ENCODE measurements at places on chromosomes 16 and 17.

DNA sequence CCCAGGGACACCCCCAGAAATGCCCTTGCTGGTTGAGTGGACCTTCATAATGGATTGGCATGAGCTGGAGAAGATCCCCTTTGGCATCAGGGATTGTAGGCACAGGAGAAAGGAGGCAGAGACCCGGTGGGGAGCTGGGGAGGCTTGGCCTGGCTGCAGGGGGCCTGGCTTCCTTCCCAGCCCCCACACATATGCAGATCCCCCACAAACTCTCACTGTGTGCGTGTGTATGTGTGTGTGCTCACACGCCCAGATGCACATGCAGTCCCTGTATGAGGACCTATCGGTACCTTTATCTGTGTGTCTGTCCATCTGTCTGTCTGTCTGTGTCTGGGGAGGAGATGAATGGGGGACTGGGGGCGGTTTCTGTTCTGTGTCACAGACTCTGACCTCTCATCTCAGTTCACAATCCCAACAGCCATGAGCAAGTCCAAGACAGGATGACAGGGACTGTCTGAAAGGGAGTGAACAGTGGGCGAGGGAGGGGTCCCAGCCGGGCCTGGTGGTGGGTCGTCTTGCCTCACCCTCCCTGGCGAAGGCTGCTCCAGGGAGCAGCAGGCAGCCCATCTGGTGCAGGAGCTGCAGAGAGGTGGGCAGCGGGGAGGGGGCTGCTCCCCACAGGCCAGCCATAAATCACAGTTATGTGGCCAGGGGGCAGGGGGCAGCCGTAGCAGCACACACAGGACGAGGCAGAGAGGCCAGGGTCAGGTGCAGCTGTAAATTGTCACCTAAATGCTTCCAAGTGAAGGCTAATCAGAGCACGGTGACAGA lies 46.7 kb upstream of the LHX1 start:
- no peak for DNase-seq

DNA sequence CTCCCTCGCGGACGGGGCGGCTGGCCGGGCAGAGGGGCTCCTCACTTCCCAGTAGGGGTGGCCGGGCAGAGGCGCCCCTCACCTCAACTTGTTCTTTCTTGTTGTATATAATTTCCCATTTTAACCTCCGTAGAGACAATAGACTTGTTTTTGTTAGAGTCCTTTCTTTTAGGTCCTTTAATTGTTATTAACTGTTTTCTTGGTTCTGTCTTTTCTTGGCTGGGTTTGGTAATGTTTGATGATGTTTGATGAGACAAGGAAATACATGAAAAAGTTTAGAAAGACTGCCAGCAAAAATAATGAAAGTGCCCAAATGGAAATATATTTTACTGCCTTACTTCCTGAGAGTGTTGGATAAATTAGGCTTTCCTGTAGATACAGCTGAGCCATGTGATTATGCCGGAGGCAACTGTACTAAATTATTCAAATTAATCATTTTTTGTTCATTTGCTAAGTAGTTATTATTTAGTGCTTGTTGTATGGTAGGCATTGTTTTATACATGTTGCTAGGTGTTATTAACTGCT lies 30.9 kb downstream of the PRPSAP2 start:
- no peak for DNase-seq

DNA sequence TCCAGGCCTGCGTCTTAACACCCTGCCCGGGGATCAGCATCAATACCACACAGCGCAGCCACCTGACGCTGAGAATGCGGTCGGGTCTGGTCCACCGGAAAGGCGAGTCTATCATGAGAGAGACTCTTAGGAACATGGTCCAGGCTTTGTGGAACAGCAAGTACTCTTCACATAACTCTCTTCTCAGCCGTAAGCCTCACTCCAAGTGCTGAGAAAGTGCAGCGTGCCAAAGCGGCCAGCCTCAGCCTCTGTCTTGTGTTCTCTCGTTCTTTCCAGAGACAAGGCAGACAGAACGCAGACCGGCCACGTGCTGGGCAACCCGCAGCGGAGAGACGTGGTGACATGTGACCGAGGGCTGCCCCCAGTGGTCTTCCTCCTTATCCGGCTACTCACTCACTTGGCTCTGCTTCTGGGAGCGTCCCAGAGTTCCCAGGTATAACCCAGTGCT lies 34.4 kb upstream of the ENDOV start:
- DNase-seq = no peak

DNA sequence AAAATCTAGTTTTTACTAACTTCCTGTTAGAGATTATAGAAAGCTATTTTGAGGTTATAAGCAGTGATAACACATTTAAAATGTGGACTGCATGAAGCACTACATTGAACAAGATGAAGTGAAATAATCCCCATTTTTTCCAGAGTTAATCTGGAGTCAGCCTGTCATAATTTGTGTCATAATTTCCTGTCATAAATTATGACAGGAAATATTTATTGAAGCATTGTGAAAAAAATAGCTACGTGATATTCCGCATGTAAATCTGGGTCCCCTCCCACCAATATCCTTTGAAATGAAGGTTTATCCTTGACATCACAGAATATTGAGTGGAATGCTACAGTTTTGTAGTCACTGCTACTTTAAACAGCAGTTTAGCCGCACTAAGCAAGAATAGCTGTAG lies 40.1 kb downstream of the OMG start:
- no peak for DNase-seq

DNA sequence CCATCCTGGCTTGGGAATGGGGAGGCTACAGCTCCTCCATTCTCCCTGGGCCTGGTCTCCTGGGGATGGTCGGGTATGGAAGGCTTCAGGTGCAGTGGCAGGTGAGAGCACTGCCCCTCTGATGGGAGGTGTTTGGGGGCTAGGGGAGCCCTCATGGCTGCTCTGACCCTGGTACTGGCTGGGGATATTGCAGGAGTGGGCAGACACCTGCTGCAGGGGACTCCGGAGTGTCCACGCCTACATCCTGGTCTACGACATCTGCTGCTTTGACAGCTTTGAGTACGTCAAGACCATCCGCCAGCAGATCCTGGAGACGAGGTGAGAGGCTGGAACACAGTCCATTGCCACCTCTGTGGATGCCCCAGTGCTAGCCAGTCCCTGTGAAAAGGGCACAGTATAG lies 8.8 kb downstream of the RASL10B start:
- DNase-seq = no peak

DNA sequence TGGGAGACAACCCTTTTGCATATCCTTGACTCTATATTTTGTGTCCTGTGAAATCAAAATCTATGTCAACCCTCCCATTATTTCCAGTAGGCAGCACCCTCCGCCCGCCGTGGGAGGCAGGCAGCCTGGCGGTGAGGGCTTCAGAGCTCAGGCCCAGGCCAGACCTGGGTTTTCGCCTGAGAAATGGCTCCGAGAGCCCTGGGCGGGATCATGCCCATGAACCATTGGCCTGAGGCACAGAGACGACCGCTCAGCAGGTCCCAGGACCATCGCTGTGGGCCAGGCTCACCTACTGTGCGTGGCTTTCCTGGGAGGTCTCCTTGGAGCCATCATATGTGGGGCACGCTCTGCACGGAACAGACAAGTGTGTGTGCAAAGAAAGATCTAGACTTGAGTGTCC lies 6.3 kb upstream of the SLC38A8 start:
- DNase-seq = no peak

DNA sequence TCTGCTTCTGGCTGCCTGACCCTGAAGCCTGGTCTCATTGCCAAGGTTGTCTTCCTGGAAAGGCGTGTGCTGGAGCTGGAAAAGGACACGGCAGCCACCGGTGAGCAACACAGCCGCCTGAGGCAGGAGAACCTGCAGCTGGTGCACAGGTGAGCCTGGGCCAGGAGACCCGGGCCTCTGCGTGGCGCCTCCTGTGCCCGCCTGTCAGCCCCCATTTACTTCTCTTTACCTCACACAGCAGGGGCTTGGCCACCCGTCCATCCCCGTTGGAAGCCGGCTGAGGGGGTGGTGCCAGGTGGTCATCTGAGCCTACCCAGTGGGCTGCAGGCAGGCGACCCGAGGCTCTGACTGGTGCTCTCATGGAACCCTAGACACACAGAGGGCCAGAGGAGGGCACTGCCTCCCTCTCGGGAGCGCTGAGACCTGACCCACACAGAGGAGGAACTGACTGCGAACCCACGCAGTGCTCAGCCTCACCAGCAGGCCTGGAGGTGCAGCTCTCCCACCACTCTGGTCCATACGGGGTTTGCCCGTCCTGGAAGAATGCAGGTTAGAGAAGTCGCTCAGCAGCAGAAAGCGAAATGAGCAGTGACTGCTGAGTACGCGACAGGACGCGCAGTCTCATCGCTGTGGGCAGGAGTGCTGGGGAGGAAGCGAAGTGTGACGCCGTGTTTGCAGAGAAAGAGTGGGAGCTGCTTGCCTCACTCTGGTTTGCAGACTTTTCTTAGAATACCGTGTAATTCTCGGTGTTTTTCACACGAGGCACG lies 21.9 kb upstream of the CAPN15 start:
- no peak for DNase-seq

DNA sequence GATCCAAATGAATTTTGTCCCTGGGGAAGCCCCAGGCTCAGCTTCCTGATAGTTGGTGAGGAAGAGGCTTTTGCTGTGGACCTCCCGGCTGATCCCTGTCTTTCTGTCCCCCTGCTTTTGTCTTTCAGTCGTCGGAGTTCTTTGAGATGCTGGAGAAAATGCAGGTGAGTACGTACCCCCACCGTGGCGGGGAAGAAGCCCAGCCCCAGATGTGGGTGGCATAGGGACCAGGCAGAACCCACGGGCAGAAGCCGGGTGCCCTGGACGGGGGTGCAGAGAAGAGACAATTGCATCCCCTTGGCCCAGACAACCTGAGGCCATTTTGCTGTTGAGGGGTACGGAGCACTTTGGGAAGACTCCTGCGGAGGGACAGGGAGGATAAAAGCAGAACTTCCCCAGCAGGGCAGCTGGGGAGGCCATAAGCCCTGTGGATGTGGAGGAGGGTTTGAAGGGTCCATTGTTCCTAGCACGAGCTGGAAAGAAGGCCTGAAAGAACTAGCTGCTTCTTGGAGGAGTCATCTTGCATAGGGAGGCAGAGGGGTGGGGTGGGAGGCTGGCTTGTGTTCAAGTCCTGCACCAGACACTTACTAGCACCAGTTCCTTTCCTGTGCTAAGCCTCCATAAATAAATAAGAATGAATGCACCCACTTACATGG lies 105.6 kb downstream of the OR1D5 start:
- no peak for DNase-seq

DNA sequence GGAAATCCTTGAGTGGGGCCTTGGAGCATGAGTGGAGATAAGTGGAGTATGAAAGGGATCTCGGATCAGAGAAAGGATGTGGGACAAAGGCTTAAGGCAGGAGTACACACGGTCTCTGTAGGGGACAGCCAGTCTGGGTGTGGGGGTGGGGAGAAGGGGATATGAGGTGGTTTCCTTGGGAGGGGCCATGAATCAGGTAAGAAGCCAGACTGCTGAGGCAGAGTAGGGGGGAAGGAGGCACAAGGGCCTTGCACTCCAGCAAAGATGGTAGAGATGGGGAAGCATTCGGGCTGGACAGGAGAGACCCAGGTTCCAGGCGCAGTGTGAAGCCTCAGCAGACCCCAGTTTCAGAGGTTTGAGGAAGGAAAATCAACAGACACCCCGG lies 1.6 kb downstream of the HSD11B2 start:
- DNase-seq = no peak

DNA sequence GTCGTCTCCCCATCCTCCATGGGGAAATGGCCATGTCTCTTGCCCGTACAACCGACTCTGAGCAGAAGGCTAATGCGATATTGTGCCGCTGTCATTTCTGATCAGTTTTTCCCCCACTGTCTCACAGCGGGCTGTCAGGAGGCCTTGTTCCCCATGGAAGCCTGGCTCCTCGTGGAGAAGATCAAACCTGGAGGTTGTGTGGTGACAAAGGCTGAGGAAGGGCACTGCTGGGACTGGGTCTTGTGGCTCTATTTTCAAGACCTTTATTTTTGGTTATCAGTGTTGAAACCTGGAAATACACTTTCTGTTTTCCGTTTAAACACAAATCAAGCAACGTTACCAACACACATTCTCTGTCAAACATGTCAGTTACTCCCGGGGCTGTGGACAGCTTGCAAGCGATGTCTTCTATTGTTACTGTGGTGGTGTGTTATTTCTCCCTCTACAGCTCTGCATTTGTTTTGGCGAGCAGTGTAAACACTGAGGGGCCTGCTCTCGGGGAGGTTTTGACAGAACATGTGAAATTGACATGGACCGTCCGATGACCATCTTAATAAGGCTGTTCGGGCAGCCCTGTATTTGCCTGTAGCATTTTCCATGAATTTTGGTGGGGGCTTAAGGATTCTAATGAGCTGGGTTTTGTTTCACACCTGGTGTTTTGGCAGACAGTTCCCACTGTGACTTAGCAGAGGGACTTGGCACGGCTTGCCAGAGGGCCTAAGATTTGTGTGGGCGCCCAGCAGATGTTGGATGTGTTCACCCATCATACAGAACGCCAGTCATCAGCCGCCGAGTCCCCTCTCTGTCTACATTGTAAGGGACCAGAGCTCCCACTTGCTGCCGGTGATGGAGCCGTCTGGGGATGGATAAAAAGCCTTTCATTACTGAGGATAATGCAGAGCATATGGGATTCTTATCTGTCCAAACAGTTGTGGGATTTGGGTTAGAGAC lies 12.5 kb downstream of the RBFOX1 start:
- DNase-seq = no peak

- DNase-seq = no peak
These were observed 1.9 kb upstream of the DHRS13 start for GRCh38 chr17:28904800-28905199.

GRCh38 chr17:59349178-59349577 lies 17.7 kb downstream of the YPEL2 start:
- no peak for DNase-seq

DNA sequence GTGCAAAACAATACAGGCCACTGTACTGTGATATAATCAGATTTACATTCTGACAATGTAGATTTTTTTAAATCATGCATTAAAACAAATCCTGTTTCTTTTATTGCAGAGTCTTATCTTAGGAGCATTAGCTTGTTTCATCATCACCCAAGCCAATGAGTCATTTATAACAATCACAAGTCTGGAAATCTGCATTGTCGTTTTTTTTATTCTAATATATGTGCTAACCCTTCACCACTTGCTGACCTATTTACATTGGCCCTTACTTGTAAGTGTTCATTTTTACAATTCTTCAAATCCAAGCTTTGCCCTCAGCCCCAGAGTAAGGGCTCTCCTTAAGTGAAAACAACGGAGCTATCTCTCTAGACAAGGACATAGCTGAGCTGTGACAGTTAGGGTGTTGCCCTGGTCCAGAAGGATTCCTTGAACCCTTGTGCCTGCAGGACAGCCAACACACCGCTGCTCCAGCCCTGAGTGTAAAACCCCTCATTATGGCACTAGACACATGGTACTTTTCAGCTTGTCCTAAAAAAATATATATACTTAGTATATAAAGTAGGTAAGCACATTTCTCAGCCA lies 3.7 kb downstream of the CMTM1 start:
- no peak for DNase-seq

GRCh38 chr16:5065813-5066212 lies at the start of gene C16orf89:
C16orf89 (minus strand) TSS chr16:5065956; CDS start chr16:5065908, 48 bp downstream.
- no peak for DNase-seq

GRCh38 chr17:27776882-27777624 lies 23.3 kb downstream of the NOS2 start:
- DNase-seq = no peak

DNA sequence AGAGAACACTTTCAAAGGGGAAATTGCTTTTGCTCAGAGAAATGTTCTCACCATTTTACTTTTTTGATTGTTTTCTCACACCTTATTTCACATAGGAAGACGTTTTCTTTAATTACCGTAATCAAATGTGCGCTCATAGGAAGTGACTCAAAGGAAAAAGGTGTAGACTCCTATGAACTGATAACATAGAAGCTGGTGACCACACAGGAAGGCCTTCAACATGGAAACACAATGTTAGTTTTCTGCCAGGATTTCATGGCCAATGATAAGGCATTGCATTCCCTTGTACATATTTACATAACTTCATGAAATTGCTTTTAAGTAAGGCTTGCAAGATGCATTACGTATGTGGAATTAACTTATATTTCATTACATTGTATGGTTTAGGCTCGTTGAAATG lies 40.9 kb upstream of the KCNJ16 start:
- no peak for DNase-seq
